Anterior cingulate cortex (tissue), 58 donors: ENCODE measurements at places on chromosomes 3 and 15.

- DNase-seq, result peak; percentile 56
Measured at GRCh38 chr15:42650208-42651066, 75.0 kb downstream of the STARD9 start.

- no peak for DNase-seq
Measured at GRCh38 chr3:52346623-52347530, 30.8 kb downstream of the DNAH1 start.

DNA sequence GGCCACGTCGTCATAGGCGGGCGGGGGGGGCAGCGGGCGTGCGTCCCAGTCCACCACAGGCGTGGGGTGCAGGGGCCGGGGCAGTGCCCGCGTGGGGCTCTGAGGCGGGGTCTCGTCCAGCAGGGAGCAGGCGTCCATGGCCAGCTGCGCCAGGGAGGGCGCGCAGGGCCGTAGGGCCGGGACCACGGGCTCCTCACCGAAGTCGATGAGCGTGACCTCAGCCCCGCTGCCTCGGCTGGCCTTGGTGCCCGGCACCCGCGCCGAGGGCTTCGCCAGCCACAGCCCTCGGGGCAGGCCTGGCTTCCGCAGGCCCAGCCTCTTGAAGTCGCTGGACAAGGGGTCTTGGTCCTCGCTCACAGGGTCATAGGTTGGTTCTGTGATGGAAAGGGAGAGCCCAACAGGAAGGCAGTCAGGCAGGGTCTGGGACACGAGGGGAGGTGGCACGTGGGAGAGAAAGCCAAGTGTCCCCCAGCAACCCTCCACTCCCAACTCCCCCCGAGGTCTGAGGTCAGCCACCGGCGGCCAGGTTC, 40.0 kb downstream of the TNK2 start:
- DNase-seq, result no peak

DNA sequence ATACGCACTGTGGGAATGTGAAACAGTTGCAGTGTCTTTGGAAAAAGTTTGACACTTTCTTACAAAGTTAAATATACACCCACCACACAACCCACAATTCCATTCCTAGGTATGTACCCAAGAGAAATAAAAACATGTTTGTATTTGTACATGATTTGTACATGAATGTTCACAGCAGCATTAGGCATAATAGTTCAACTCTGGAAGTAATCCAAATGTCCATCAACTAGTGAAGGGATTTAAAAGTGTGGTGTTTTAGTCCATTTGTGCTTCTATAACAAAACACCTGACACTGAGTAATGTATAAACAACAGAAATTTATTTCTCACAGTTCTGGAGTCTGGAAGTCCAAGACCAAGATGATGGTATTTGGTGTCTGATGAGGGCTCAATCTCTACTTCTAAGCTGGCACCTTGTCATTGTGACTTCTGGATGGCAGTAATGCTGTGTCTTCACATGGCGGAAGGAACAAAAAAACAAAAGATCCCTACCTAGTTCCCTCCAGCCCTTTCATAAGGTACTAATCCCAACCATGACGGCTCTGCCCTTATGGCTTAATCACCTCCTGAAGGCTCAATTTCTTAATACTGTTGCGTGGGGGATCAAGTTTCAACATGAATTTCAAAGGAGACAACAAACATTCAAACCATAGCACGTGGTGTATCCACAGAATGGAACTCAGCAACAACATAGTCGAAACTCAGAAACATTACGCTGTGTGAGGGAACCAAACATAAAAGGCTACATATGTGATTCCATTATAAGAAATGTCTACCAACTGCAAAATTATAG, 120.5 kb downstream of the AQP9 start:
- DNase-seq, result no peak

DNA sequence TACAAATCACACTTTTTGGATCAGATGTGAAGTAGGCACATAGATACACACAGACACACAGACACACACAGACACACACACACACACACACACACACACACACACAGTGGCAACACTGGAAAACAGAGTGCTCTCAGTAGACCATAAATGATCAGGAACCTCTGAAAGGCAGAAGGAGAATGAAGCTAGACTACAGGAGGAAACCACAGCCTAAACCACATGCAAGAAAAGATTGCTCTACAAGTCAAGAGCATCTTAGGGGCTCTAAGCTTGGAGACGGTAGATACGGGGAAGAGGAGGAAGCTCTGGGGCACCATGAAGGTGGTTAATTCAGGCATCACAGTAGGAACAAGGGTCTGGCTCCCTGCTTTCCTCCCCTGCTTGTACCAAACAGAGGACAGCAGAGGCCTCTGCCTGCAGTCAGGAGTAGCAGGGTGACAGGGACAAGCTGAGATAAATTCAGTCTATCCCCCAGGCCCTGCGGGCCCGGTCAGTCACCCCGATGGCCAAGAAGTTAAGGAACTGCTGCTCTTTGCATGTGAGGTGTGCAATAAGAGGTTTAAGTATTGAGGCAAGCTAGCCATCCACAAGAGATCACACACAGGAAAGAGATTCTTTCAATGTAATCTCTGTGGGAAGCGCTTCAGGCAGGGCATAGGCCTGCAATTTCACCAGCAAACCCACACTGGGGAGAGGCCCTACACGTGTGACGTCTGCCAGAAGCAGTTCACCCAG, 23.5 kb upstream of the ARPIN start:
- DNase-seq, result no peak

- no peak for DNase-seq
Measured at GRCh38 chr15:66498501-66499386, 1.2 kb upstream of the SNAPC5 start.

- no peak for DNase-seq
Measured at GRCh38 chr3:86168512-86168911, 822.4 kb downstream of the VGLL3 start.

GRCh38 chr3:77682162-77682561, 642.3 kb downstream of the ROBO2 start:
- no peak for DNase-seq

DNA sequence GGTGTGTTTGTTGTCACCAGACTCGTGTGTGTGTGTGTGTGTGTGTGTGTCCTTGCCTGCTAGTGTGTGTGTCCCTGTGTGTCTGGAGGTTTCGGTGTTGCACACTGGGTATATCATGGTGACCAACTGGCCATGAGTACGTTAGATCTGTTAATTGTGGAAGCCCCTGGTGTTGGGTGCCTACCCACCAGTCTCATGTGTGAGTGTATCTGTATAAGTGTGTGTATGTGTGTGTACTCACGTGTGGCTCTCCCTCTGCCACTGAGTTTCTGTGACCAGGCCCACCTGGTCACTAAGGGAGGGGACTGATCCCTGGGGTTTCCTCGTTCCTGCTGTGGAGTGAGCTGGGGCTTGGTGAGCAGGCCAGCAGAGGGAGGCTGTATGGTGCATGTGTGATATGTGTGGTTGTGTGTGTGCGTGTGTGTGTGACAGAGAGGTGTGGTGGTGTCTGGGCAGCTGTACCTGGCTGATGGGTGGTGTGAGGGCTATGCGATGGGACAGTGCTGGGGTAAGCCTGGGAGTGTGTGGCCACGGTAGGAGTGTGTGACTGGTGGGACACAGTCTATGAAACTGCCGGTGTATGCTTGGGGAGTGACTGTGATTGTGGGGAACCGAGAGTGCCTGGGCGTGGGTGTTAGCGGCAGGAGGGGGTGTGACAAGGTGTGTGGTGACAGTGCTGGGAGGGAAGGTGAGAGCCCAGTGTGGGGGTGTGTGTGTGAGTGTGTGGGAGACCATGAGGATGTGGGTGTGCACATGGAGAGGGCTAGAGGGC, 1.8 kb downstream of the PRKCD start:
- peak; percentile 33 for DNase-seq

GRCh38 chr3:5197470-5198312, 10.2 kb downstream of the EDEM1 start:
- no peak for DNase-seq

GRCh38 chr15:65920121-65920520, 50.8 kb downstream of the RAB11A start:
- no peak for DNase-seq

DNA sequence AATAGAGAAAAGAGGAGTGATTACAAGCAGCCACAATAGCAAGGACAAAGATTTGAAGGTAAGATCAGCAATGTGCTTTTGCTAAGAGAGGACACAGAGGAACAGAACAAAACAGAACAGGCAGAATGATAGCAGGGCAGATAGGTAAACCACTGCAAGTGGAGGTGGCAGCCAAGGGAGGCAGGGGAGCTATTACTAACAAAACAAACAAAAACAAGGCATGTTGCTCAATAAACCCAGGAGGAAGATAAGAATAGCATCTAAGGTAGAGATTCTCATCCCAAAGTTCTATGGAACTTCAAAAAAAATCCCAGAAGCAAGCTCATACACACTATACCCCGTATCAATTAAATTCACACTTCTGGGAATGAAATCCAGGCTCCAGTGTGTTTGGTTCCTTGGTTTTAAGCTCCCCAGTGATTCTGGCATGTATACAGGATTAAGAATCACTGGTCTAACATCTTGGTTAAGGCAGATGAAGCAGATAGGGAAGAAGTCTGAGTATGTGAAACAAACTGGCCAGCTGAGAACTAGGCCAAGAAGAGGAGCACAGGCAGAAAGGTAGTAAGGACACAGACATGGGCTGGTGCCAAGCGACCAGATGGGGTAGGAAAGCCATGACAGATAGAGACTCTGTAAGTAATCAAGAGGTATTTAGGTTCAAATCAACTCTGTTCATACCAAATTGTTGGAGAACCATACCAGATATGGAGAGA, 189.2 kb downstream of the DTWD1 start:
- DNase-seq, result no peak

DNA sequence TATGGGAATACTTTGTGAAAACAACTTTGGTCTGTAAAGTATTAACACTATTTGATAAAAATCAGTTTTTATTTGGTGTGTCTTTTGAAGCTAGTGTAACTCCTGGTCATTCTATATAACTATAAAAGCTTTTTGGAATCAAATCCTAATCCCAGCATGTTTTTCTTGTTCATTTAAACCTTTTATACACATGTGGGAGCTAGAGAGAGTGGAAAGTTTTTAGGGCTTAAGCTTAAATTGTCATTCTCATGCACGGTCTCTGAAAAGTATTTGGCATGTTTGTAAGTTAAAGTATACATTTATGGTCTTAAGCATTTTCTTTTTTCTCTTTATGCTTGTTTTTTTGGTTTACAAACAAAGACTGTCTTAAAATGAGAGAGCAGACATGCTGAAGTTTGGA, 83.4 kb upstream of the RARB start:
- no peak for DNase-seq

DNA sequence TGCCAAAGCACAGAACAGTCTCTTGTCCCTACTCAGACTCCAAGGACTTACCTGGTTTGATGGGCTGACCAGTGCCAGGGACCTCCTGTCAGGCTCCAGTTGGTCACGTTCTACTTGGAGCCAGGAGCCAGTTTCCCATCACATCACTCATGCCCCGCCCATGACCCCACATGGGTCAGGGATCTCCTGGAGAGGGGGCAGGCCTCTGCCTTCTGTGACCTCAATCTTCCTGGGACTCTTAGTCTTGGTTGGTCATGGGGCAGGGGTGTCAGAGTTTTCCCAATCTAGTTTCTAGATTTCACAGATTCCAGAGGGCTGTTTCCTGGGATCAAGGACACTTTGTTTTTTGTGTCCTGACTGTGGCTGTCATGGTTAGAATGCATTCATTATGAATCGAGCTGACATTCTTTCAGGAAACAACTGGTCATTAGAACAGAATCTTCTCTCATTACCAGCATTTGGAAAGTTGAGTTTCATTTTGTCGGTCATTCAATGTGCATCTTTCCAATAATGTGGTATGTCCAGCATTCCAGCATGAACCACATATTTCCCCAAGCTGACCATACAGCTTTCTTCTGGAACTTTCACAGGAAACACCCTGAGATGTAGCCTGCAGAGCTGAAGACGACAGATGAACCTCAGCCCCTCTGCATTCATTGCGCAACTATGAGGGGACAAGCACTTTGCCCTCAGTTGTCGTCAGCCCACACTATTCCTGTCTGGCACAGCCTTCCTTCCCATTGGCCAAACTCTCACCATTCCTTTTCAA, 19.8 kb downstream of the CYP19A1 start:
- DNase-seq, result no peak

DNA sequence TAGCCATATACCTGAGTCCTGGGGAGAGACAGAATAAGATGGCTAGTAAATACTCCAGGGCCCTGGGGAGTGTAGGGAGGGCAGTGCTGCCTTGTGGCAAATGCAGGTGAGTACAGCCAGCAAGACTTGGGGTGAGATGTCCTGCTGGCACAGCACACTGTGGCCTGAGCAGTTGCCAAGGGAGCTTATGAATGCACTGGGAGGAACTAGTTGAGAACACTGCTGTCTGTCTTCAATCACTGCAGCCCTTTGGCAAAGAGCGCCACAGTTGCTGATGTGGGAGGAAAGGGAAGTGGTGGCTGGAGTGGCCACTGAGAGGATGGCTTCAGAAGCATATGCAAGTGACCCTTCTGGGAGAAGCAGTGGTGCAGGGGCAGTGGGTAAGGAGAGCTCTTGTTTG, 264.6 kb downstream of the RORA start:
- no peak for DNase-seq

DNA sequence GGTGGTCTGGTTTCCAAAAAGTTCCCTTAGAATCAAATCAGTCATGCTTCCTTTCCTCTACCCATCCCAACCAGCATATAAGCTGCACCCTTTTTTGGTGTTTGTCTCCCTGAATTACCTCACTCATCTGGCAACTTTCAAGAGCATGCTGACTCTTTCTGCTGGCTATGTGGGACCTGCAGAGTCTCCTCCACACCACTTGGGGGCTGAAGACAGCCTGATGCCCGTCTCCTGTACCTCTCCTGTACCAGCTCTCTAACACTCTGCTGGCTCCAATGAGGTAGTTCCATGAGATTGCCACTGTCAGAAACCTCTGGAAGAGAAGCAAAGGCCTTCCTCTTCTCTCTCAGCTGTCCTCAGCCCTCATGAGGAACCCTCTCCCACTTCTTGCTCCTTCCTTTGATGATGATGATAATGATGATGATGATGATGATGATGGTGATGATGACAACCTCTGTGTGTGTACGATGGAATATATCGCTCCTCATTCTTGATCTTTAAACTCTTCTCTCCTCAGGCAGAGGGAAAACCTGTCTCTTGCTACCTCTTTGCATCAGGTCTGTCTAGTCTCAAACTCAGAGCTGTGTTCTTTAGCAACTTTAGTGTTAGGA, 257.5 kb downstream of the ZNF621 start:
- no peak for DNase-seq

DNA sequence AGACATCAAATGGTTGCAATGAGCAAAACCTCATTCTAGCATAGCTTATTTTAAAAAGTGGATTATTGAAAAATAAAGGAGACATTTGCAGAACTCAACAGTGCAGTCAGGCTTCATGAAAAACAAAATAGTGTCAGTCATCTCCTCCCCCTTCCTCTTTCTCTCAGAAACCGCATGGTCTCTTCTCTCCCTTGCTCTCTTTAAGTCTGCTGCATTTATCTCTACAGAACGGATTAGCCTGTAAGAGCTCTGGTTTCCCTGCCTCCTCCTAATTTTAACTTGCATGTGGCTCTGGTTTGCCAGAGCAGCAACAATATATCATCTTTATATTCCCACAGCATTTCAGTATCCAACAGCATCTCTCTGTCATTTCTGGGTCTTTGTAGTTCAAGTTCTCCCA, 609.0 kb downstream of the MECOM start:
- DNase-seq, result no peak
